A549 treated with RU486 at 1 μM for 4 hours (cell line): ENCODE measurements at places on chromosomes 13 and 19. TPM values are rescaled to one million over a fixed set of nuclear protein-coding genes. Genes with fewer than 3 reads are reported as not detected.

CATSPERD gene
- not detected in 5 replicates for total RNA-seq

LRRC4B gene
- 0.34 to 0.69 TPM (median 0.47 TPM) in 5 replicates for total RNA-seq

ZNF837 gene
- total RNA-seq, result 0.79 to 1.8 TPM (median 1.5 TPM) in 5 replicates

APLP1 gene
- total RNA-seq, result 69.5 to 103 TPM (median 99.5 TPM) in 5 replicates

ATP7B gene
- total RNA-seq, result 1.1 to 2.6 TPM (median 2.4 TPM) in 5 replicates

KLHL1 gene
- total RNA-seq, result not detected in 5 replicates

C13orf42 gene
- total RNA-seq, result not detected in 5 replicates

KLC3 gene
- 0.51 to 0.74 TPM (median 0.65 TPM) in 5 replicates for total RNA-seq

PRTN3 gene
- total RNA-seq, result 0.26 to 0.50 TPM (median 0.34 TPM) in 4 of 5 replicates, not detected in the other

PPP1R13L gene
- 24.1 to 30.7 TPM (median 26.0 TPM) in 5 replicates for total RNA-seq

SLC25A41 gene
- total RNA-seq, result 0.06 to 0.24 TPM (median 0.16 TPM) in 3 of 5 replicates, not detected in the others

PINLYP gene
- 0.22 to 0.74 TPM (median 0.29 TPM) in 4 of 5 replicates, not detected in the other for total RNA-seq

SPACA4 gene
- total RNA-seq, result not detected in 5 replicates

C19orf67 gene
- not detected in 5 replicates for total RNA-seq

VSTM1 gene
- total RNA-seq, result 0.24 to 1.1 TPM (median 0.49 TPM) in 5 replicates

PROZ gene
- not detected in 5 replicates for total RNA-seq

DCAF15 gene
- total RNA-seq, result 13.5 to 21.8 TPM (median 19.8 TPM) in 5 replicates

CYP4F8 gene
- total RNA-seq, result not detected in 5 replicates
